ENCODE measurements at places on chromosomes 5 and 9.

DNA sequence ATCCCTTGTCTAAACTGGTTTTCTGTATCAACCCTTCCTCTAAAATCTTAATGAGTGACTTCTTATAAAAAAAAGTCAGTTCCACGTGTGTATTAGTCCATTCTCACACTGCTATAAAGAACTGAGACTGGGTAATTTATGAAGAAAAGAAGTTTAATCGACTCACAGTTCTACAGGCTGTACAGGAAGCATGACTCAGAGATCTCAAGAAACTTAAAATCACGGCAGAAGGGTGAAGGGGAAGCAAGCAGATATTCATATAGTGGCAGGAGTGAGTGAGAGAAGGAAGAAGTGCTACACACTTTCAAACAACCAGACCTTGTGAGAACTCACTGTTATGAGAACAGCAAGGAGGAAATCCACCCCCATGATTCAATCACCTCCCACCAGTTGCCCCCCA, 307.8 kb upstream of the ARRDC3 start:
- no peak for DNase-seq

- DNase-seq, result no peak
These were observed 165.6 kb upstream of the FSTL4 start for GRCh38 chr5:133777951-133778350.

- no peak for DNase-seq
These were observed 1.6 kb downstream of the CLTB start for GRCh38 chr5:176414704-176415103.

GRCh38 chr9:132235894-132236661, 74.2 kb downstream of the NTNG2 start:
- peak; percentile 73 for DNase-seq

DNA sequence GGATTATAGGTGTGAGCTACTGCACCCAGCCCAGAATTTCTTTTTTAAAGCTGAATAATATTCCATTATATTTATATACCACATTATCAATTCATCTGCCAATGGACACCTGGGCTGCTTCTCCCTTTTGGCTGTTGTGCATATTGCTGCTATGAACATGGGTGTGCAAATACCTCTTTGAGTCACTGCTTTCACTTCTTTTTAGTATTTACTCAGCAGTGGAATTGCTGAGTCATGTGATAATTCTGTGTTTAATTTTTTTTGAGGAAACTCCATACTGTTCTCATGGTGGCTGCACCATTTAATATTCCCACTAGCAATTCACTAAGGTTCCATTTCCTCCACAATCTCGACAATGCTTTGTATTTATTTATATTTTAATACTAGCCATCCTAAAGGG, 36.1 kb upstream of the KIF4B start:
- no peak for DNase-seq

DNA sequence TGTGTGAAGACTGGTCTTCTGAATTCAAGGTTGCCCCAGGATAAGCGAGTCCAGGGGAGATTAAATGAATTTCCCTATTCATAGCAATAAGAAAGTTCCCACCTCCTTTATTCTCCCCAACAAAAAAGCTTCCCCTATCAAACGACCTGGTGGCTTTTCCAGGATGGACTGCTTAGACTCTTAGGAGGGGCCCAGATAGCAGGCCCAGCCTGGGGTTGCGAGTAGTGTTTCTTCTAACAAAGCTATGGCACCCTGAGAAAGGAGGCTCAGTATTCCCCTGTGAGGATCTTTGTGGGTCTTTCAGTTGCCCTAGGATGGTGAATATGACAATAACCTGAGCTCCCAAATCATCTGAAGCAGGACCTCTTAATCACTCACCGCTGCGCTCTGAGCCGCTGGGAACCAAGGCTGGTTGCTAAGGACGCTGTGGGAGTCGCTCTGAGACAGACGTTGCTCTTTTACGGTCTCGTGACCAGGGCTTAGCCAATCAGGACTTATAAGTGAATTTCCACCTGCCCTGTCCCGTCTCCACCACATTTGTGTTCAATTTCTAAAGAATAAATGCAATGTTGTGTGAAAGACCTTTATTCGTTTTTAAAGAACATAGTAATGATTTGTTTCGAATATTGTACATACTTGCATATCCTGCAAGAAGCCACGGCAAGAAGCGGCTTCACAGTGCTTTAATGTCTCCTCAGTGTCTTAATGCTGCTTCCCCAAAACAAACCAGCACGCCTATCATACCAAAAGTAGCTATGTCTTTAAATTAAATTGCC, at the start of gene TMEM232:
TSS of gene TMEM232 (minus strand) at position 423 of the 776 bp plus-strand sequence. CDS start 59,319 bp downstream, outside the sequence.
- DNase-seq, result peak; percentile 19

- no peak for DNase-seq
These were observed 76.1 kb upstream of the SAP30L start for GRCh38 chr5:154369682-154370081.

DNA sequence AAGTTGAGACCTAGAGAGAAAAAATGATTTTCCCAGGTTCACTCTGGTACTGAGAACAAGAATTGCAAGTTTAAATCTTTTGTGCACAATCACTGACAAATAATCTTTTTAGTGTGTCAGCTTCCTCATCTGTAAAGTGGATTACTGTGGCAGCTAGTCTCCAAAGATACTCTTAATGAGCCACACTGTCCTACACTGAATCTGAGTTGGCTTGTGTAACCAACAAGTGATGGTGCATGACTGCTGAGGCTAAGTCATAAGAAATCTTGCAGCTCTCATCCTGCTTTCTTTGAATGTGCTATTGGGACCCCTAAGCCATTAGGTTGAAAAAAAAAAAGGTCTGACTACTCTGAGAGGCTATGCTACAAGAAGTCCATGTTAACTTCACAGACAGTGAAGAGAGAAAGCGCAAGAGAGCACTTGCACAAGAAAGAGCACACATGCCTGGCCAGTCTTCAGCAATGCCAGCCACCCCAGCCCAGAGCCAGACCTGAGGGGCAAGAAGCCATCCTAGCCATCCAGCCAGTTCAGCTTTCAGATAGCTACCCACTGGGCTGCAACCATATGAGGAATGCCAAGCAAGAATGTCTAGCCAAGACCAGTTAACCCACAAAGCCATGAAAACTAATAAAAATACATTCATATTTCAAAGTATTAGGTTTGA, 419.4 kb downstream of the RAB3C start:
- no peak for DNase-seq

Data from frontal cortex (tissue), 4 donors.